ENCODE measurements at places on chromosomes 11 and 22.
A peak's percentile ranks its signal among the peaks of the same experiment; 100 is the strongest.

- peaks cover 3% of the 10 kb centered on the region for H3K27me3 ChIP-seq
- no peak overlapping the region for H3K27ac ChIP-seq
- DNase-seq, result peak; percentile 78
- H3K36me3 ChIP-seq, result no peaks in the 10 kb centered on the region
These were observed 9.1 kb downstream of the PRR33 start for GRCh38 chr11:1882265-1883238.

DNA sequence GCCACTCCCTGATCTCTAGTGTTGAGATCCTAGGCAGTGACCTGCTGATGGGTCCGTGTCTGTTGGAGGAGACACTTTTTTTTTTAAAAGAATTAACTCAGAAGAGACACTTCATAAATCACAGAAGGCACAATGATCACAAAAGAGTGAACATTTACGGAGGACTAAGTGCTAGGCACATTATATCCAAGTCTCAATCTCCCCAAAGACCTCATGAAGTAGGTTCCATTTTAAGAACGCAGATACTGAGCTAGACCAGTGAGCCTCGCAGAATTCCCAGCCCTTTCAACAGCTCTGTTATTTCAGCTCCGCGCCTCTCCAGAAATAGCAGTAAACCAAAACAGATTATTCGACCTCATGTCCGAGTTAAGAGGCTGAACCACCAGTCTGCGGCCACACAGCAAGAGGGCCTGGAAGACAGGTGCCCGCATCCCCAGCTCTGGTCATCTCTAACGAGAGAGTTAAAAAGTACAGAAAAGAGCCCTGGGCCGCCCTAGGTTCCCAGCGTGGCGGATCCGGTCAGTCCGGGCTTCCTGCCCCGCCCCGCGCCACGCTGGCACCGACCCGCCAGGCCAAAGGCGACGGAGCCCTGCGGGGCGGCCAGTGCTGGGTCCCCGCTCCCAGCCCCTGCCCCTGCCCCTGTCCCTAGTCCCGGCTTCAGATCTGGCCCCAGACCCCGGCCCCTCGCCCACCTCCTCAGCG is 612 bp downstream of the XBP1 start:
- peak overlapping the region; percentile 92 for H3K4me3 ChIP-seq
- peaks cover 25% of the 10 kb centered on the region for H3K36me3 ChIP-seq
- no peaks in the 10 kb centered on the region for H3K27me3 ChIP-seq
- DNase-seq, result peak; percentile 11
- peaks cover 22% of the 10 kb centered on the region for H3K4me1 ChIP-seq
- H3K27ac ChIP-seq, result peak overlapping the region; percentile 100

DNA sequence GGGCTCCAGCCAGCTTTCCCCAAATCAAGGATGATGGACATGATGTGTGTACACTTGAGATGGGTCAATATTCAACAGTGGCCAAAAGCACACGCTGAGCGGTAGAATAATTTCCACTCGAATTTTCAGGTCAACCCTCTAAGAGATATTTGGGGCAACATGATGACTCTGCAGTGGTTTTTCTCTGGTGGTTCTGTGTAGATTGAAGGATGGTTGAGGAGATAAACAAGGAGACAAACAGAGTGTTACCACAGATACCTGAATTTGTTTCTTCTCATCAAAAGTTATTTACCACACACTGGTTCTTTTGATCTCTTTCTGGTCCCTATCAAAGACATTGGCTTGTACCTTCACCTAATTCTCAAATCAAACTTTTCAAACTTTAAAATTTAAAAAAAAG is 242.0 kb downstream of the ETS1 start:
- peaks cover 11% of the 10 kb centered on the region for H3K27me3 ChIP-seq
- no peak overlapping the region for H3K4me3 ChIP-seq
- DNase-seq, result no peak
- no peaks in the 10 kb centered on the region for H3K36me3 ChIP-seq

GRCh38 chr22:20084547-20085413 is 4.7 kb downstream of the DGCR8 start:
- peak; percentile 37 for DNase-seq
- H3K27me3 ChIP-seq, result no peaks in the 10 kb centered on the region
- no peak overlapping the region for H3K4me3 ChIP-seq
- H3K4me1 ChIP-seq, result peaks cover 44% of the 10 kb centered on the region
- H3K36me3 ChIP-seq, result peaks cover 23% of the 10 kb centered on the region
- peak overlapping the region; percentile 94 for H3K27ac ChIP-seq

DNA sequence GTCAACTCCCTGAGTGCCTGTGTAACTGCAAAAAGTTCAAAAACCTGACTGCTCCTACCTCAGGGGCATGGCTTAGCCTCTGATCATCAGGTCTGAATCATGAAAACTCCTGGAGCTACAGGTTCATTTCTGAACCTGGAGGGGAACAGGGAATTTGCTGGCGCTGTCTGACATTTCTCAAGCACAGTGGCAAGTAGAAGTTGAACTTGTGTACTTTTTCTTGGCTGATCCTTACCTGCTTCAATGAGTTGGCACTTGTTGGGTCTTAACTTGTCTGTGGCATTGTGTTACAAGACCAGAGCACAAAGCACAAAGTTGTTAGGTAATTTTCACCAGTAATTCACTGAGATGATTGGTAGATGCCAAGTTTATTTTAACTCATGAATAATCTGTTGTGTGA is 3.3 kb downstream of the TMEM109 start:
- peaks cover 7% of the 10 kb centered on the region for H3K36me3 ChIP-seq
- H3K27ac ChIP-seq, result no peak overlapping the region
- no peak for DNase-seq
- peaks cover 21% of the 10 kb centered on the region for H3K4me1 ChIP-seq
- no peak overlapping the region for H3K4me3 ChIP-seq

GRCh38 chr11:104523611-104524010 is 359.7 kb upstream of the PDGFD start:
- H3K36me3 ChIP-seq, result no peaks in the 10 kb centered on the region
- no peak overlapping the region for H3K4me3 ChIP-seq
- H3K4me1 ChIP-seq, result no peaks in the 10 kb centered on the region
- no peak overlapping the region for H3K27ac ChIP-seq

GRCh38 chr11:91263496-91264365 is 960.9 kb upstream of the FAT3 start:
- H3K27ac ChIP-seq, result no peak overlapping the region
- no peak for DNase-seq
- no peaks in the 10 kb centered on the region for H3K36me3 ChIP-seq
- H3K4me1 ChIP-seq, result peaks cover 3% of the 10 kb centered on the region

Data from progenitor cell of endocrine pancreas (in vitro differentiated cells).